ENCODE measurements at places on chromosomes 3 and 15.

- DNase-seq: no peak
These were observed 86.8 kb downstream of the LARS2 start for GRCh38 chr3:45475145-45475544.

DNA sequence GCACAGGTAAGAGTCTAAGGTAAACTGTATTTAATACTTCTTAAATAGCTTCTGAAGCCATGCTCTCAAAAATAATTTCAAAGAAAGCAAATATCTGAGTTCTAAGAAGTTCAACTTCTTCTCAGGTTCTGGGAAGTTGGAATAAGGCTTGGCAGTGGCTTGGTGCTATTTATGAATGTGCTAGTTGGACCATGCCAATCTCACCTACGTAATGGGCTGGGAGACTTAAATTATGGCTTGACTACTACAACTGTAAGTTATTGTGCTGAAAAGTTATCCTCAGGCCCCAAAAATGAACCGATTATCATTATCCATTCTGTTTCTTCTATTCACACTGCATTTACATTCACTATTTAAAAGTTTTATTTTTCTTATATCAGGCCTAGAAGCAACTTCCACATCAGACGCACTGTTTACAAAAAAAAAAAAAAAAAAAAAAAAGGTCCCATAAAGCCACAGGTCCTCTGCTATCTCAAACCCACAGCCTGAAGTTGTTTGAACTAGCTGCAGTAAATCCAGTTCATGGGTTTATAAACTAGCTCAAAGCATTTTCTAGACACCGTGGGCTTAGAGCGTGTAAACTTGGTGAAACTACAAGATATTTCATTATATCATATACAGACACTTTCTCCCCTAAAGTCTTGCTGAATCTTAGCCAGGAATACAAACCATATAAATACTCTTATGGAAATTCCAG is 3.4 kb downstream of the LRIG1 start:
- no peak for DNase-seq

- no peak for DNase-seq
These were observed 30.6 kb upstream of the GPR160 start for GRCh38 chr3:170007031-170007663.

DNA sequence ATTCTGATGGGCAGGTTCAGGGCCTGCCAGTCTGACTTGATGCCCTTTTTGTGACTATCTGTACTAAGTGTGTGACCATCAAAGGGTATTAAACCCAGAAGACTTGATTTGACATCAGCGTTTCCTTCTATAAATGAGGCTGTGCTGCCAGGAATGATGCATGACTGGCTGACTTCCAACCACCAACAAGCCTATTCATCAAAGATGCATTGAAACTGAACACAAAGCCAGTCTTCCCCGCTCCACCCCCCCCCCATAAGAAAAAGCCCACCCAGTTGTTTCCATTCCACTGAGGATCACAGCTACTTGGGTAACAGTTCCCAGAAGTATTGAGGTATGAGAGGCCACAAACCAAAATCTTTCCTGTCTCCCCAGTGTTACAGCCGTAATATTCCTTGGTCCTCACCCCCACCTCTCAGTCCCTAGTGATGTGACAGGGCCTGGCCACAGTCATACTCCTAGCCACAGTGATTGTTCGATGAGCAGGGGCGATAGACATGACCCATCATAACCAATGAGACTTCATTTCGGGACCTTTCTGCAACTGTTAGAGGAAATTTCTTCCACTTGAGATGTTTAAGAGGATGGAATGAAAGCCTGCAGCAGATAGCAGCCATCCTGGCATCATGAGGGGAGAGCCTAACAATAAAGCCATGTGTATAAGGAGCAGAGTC is 22.6 kb downstream of the SH3BP5 start:
- DNase-seq: no peak
